Activated CD4-positive, alpha-beta T cell treated with anti-CD3 and anti-CD28 coated beads for 4 hours (primary cell): ENCODE measurements at places on chromosomes 1 and 21.
A peak's percentile ranks its signal among the peaks of the same experiment; 100 is the strongest.

DNA sequence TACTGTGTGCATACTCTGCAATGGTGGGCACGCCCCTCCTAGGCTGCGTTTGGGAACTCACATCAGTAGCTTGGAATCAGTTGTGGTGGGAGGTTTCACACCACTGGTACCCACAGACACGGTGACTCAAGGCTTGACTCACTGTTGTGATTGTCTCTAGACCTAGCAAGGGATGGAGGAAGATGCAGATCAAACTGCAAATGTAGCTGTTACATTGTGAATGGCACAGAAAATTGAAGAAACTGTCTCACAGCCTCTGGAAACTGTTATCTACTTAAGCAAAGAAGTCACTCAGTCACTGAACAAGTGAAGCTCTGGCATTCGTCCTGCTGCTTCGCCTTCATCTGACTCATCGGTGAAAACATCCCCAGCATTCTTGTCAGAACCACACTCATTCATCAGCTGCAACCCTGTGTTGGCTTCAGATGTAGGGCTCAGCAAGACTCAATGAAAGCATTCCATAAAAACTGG lies 59.5 kb downstream of the POFUT2 start:
- DNase-seq, result peak; percentile 48

DNA sequence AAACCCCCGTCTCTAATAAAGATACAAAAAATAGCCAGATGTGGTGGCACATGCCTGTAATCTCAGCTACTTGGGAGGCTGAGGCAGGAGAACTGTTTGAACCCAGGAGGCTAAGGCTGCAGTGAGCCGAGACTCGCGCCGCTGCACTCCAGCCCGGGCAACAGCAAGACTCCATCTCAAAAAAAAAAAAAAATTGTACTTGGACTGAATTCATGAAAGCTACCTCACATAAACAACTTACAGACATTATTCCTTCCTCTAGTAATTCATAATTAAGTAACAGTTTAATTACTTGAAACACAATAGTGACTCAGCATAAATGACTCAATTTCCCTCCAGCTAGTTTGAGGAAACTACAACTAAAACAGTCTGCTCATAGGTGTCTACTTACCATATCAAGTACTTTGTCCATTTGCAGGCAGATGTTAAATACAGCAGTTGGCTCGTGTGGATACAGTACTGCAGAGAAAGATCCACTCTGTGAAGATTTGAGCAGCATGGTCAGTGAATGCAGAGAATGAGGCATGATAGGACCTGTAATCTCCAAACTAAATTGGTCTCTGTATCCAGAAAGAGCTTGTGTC lies 9.4 kb downstream of the DONSON start:
- DNase-seq, result no peak

GRCh38 chr1:48329486-48329885 lies 107.0 kb downstream of the SLC5A9 start:
- no peak for DNase-seq

GRCh38 chr1:89198081-89198480 lies 661 bp downstream of the GBP4 start:
- DNase-seq, result no peak

GRCh38 chr1:216688127-216688657 lies 35.0 kb downstream of the ESRRG start:
- no peak for DNase-seq

DNA sequence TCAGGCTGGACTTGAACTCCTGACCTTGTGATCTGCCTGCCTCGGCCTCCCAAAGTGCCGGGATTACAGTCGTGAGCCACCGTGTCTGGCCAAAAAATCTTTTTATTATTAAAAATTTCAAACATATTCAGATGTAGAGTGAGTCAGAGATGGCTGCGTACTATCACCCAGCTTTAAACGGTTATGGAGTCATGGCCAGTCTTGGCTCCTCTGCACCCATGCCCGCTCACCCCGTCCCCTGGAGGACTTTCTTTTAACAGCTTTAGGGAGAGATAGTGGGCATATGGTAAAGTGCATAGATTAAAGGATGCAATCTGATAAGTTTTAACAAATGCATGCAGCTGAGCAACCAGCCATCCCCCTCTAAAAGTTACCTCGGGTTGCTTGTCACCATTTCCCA lies 51.8 kb downstream of the TNFRSF8 start:
- DNase-seq, result no peak

DNA sequence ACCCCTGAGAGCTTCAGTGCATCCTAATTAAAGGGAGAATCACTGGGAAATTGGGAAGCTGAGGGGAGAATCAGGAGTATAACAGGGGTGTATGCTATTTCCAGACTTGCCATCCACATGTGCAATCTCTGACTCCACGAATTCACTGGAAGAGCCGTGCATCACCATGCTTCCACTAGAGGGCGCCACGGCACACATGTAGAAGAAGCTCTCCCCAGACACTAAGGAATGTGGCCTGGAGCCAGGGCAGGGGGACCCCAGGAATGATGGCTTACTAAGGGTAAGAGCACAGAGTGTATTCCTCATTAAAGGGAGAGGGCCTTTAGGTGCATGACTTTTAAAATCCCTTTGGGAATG lies 81.5 kb downstream of the ABCA4 start:
- peak; percentile 52 for DNase-seq

DNA sequence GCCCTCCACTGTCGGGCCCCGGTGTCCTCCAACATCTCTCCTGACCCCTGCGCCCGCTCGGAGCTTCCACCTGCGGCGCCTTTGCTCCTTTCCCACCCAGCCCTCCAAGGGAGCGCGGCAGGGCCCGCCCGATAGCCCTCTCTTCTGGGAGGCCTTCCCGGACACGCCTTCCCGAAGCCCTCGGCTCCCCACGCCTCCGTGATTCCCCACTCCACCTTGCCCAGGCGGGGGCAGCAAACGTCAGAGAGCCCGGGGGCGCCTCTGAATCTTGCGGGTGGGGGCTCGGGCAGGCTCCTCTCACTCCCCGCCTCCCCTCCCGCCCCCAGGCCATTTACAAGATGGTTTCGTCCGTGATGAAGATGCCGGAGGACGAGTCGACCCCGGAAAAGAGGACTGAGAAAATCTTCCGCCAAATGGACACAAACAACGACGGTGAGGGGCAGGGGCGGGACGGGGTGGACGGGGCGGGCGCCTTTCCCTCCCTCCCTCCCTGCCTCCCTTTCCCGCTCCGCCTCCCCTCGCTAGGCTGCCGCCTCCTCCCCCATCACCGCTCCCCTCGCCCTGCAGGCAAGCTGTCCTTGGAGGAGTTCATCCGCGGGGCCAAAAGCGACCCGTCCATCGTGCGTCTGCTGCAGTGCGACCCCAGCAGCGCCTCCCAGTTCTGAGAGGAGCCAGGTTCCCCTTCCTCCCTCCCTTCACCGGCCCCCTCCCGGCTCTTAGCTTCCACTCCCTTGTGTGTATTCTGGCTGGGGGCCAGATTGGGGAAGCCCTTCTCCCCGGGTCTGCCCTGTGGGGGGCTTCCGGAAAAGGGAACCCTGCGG lies 7.1 kb downstream of the HPCA start:
- peak; percentile 20 for DNase-seq

DNA sequence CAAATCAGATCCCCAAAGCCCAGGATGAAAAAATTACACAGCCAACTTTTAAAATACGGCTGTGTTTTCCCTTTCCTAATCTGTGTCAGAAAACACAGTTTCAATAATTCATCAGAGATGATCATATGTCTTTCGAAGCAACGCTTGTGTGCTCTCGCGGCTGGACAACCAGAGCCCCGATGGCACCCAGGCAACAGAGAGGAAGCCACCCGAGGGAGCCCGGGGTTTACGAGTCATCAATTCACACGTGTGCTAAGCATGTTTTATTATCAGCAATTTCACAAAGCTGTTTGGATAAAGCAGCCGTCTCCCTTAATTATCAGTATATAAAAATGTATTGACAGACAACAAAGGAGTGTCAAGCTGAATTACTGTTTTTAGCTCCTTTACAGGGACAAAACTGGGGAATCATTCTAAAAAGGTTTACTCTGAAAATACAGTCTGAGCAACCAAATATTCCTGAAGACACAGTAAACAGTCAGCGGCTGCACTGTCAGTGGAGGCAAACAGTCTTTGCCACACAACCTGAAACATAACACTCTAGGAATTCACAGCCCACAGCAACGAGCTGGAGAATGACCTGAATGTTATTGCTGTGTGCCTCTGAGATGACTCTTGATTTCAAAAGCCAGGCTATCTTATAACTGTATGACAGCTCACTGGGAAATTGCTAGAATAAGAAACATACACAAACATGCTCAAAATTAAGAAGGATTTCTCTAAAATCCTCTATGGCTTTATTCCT lies 201.0 kb downstream of the SIPA1L2 start:
- no peak for DNase-seq

- no peak for DNase-seq
Observed at GRCh38 chr1:91755702-91756287, 130.2 kb downstream of the TGFBR3 start.

- no peak for DNase-seq
Observed at GRCh38 chr1:23037081-23037740, 17.9 kb downstream of the KDM1A start.

DNA sequence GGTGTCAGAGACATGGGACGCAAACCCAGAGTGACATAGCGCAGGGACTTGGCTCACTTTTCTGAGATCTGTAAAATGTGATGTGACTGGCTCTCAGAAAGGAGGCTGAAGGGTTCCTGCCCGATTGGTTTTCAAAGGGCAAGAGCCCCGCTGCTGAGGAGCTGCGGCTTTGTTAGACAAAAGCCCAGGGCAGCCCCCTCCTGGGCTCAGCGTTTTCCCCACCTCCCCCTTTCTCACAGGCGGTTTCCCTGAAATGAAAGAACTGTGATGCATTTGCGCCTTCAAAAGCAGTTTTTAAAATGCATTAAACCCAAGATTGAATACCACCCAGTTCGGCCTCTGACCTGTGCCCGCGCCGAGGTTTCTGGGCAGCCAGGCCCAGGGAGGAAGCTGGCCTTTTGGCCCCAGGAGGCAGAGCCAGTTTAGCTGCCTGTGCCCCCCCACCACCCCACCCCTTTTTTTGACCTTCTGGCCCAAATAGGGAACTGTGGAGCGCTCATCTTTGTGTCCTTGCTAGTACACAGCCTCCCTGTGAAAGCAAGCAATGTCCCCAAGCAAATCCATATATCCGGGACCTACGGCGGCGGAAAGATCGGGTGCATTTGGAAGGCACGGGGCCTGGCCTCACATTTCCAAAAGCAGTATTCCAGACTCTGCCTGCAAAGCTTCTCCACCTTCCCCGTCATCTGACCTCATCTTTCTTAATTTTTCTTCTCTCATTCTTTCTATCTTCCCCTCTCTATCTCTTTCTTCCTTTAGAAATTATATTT lies 28.6 kb downstream of the CD247 start:
- DNase-seq, result peak; percentile 56

- no peak for DNase-seq
Observed at GRCh38 chr21:34345892-34346291, 17.9 kb upstream of the KCNE2 start.

GRCh38 chr1:203627851-203628200 lies 1.2 kb downstream of the ATP2B4 start:
- DNase-seq, result no peak

- DNase-seq, result no peak
Observed at GRCh38 chr1:9201401-9202239, 33.0 kb upstream of the H6PD start.

GRCh38 chr1:167469280-167469965 lies 48.9 kb downstream of the CD247 start:
- no peak for DNase-seq

DNA sequence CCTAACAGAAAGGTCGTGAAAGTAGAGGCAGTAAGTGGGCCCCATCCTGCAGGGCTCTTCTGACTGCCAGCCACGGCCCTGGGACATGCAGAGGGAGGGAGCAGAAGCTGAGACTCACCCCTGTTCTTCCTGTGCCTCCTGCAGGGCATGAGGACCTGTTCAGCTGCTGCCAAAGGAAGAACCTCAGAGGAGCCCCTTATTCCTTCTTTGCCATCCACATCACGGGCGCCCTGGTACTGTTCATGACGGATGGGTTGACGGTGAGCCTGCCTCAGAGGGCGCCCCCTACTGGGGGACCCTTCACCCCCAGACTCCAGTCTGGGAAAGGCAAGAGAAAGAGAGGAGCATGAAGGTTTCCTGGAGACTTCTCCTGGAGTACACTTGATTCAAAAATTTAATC lies 47.1 kb downstream of the ELK4 start:
- DNase-seq, result no peak

GRCh38 chr1:244046907-244047611 lies 4.0 kb upstream of the ZBTB18 start:
- DNase-seq, result peak; percentile 28

DNA sequence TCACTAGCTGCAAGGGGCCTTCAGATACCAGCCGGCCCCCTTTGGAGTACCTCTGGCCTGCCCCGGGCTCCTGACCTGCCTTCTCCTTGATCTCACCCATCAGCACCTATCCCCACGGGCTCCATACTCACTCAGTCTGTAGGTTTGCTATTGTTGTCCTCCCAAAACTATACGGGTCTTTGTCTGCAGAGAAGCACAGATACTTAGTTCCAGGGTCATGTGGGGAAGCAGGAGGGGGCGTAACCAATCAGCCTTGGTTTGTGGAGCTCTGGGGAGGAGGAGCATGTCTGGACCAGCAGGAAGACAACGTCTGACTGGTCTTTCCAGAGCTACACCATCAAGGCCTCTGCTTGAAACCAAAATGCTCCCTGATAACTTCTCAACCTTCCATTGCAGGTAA lies 15.2 kb downstream of the TMEM63A start:
- DNase-seq, result no peak

GRCh38 chr1:11504599-11504998 lies 25.6 kb downstream of the DISP3 start:
- no peak for DNase-seq

DNA sequence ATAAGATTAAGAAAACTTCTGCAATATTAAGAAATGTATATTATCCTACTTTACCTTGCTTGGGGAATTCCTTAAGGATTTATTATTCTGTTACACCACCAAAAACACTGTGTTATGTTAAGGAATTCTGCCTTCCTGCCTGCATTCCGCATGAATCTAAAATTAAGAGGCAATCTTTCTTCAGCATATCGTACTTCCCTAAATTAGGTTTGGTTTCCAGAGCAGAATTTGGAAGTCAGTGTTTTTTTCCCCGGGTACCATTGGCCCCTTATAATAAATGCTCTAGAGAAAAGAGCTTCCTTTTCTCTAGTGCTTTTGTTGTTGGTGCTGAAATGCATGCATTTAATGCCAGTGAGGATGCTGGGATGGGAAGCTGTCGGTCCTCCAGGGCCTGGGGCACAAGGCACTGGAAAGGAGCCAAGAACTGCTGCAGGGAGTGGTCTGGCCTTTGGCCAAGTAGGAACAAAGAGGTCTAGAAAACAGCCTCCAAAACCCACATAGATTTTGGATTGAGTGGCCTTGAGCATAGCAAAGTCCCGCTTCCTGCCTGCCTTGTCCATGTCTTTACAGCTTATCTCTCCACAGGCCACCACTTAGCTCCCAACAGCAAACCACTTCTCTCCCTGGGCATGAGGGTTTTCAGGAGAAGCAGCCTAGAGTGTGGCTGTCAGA lies 69.9 kb downstream of the RRAGC start:
- DNase-seq, result no peak

GRCh38 chr21:46168238-46168637 lies 12.9 kb upstream of the FTCD start:
- DNase-seq, result no peak
